Thoracic aorta (tissue), 2 donors: ENCODE measurements at places on chromosomes 6 and 20. TPM values are rescaled to one million over a fixed set of nuclear protein-coding genes. Genes with fewer than 3 reads are reported as not detected.

DNA sequence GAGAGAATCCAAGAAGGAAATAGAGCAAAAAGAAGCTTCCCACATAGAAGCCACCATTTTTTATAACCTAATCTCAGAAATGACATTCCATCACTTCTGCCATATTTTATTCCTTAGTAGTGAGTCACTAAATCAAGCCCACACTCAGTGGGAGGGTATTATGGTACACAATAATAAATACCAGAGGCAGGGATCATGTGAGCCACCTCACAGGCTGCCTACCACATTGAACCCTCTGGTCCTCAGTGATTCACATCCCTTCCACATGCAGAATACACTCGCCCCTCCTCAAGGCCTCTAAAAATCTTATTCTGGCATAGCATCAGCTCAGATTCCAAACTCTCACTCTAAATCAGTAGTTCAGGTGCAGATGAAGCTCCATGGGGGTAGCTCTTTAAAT is 49.4 kb downstream of the TMC2 start:
- DNase-seq, result no peak

GRCh38 chr6:104711371-104711770 is 148.3 kb downstream of the HACE1 start:
- DNase-seq, result no peak

GRIK2 gene
- 2.0 TPM for total RNA-seq

TCF21 gene
- 0.28 TPM for total RNA-seq

DNA sequence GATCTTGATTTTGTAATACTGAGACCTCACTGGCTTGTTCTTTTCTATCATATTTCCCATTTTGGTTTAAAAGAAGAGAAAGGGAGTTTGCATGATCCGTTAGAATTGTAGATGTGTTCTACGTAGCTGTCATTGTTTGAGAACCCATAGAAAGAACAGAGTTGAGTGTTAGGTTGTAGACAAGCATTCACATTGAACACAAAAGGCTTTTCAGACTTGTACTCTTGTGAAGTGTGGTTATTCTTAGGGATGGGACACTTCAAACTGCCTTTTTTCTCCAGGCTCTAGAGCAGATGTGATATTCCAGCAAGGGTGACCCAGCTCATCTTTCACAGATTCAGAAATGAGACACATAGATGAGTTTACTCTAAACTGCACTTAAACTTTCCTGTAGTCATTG is 19.9 kb downstream of the FOXO3 start:
- DNase-seq, result no peak

GRCh38 chr6:116512111-116512559 is 696 bp downstream of the CALHM5 start:
- no peak for DNase-seq
